ENCODE measurements at places on chromosomes 16 and 17.

DNA sequence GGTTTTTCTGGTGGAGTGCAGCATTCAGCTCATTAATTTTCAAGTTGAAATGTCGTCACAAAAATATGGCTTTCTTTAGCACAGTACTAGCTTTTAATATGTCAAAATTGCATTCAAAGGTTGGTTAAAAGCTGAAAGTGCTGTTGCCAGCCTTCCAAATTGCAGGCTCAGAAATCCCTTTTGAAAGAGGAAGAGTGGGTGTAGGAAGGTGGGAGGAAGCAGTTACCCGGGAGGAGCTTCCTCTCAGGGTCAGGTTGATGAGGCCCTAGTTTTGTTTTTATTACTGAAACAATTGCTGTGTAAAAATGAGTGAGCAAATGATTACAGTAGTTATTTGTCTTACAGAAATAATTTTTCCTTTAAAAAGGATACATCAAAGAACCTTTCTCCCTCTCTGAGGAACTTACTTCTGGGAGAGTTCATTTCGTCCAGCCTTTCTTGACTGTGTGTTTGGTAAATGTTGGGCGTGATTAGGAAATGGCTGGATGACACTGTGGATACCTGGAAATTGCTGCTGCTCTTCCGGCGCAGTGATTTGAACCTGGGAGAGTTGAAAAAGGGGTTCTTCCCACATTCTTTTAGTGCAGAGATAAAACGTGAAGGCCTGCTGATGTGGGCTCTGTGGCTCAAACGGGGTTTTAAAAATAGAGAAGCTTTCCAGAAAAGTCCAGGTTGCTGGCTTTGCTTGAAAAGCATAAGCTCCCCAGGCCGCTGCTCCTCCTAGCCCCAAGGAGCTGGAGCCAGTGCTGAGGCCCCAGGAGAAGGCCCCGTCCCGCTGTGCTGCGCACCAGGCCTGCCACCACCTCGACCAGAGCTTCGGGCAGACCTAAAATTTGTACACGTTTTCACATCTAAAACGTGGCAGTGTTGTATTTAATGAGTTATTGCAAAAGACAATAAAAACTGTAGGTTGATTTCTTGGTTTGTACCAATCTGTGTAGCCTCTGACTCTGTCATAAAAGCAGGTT lies 41.7 kb downstream of the SEC14L1 start:
- DNase-seq, result no peak

DNA sequence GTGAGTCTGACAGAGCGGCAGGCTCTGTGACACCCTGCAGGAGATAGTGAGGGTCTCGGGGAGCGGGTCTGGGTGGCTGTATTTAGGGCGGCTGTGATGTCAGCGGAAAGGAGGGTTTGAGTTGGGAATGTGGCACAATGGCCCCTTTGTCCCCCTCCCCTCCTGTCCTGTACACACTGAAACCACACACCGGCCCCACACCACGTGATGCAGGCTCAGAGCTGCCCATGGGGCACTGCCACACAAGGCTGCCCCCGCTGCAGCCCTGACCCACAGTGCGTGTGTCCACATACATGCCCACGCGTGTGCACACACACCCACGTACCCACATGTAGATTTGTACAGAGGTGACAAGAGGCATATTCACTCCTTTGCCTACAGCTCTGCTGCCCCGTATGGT lies 15.3 kb downstream of the SGCA start:
- DNase-seq, result no peak

DNA sequence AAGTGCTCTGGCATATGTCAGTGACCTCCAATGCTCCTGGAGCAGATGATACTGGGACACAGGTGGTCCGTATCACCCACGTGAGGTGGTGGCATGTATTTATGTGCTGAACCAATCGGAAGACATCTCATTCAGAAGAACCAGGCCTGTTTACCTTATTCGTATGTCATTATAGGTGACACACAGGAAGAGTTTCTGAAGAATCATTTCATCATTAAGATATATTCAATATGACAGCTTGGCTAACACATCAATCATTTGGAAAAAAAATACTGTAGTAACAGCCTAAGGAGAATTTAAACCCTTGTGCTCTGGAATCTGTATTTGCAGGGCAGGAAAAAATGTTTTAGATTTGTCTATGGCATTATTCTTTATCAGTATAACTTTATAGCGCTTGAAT lies 44.6 kb downstream of the RBFOX1 start:
- DNase-seq, result no peak

- DNase-seq, result no peak
Observed at GRCh38 chr16:51237861-51238378, 86.8 kb upstream of the SALL1 start.

DNA sequence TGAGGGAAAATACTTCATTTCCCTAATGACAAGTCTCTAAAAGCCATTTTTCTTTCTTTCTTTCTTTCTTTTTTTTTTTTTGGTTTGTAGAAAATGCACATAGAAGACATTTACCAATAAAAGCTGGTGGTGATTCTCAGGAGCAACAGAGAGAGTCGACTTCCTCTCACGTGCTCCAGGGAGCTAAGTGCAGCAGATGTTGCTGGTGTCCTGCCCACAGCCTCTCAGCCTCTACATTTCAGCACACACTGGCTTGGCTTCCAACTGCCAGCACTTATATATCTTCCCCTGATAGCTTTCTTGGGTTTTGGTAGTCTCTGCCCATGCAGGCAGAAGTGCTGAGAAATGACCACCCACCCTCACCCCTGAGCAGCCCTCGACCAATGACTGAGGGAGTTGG lies 58.4 kb upstream of the MARCHF10 start:
- no peak for DNase-seq

GRCh38 chr17:81118308-81119221 lies 46.7 kb upstream of the PVALEF start:
- no peak for DNase-seq

GRCh38 chr16:82470620-82471152 lies 156.1 kb upstream of the CDH13 start:
- no peak for DNase-seq

GRCh38 chr17:64259922-64260321 lies 3.1 kb downstream of the TEX2 start:
- DNase-seq, result no peak

GRCh38 chr16:55497558-55497957 lies 11.3 kb upstream of the LPCAT2 start:
- no peak for DNase-seq

GRCh38 chr16:63287401-63287800 lies 1251.2 kb upstream of the CDH8 start:
- no peak for DNase-seq

DNA sequence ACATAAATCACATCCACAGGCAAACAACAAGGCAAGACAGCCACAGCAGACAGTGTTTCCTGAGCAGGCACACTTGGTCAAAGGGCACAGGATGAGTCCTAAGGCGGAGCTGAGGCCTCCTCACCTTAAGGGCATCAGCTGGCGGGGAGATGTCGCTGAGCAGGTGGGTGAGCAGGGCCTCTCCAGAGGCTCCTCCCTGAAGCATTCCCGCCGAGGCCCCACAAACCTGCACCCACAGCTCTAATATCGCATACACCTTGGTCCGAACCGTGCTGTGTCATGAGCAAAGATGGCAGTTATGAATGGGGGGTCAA lies 29.3 kb downstream of the PELP1 start:
- no peak for DNase-seq

DNA sequence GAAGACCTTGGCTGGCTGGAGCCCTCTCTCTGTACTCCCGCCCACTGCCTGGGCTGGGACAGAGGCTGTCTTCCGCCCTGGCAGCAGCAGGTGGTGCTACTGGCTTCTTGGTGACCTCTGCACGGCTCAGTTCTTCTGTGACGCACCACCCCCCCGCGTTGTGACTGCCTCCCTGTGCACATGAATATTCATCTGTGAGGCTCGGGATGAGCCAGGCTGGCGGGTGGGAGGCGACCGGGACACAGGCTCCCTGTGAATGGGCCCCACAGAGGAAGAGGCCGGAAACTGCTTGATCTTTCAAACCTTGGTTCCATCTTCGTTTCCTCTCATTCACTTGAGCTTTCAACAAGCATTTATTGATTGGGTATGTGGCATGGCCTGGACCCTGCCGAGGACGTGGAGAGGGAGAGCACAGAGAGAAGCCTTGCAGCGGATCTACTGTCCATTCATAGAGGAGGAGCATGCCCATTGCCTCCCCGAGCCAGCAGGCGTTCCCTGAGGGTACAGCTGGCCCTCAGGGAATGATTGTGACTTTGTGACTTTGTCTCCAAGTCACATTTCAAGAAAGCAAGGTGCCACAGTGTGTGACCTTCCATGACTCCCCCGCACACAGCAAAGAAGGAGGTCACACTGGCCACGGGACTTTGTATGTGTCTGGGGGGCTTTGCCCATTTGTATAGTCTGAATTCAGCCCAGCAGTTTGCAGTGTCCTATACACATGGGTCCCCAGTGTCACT lies 45.0 kb downstream of the B9D1 start:
- peak; percentile 6 for DNase-seq

- no peak for DNase-seq
Observed at GRCh38 chr17:41060052-41060604, at the start of gene KRTAP2-3. KRTAP2-3 (minus strand) TSS chr17:41060114; CDS start chr17:41060050, 64 bp downstream.

- no peak for DNase-seq
Observed at GRCh38 chr16:87474566-87474996, 18.2 kb downstream of the ZCCHC14 start.

GRCh38 chr16:67167588-67167987 lies 2.8 kb upstream of the NOL3 start:
- no peak for DNase-seq

GRCh38 chr16:11475896-11476630 lies 110.7 kb downstream of the LITAF start:
- no peak for DNase-seq

DNA sequence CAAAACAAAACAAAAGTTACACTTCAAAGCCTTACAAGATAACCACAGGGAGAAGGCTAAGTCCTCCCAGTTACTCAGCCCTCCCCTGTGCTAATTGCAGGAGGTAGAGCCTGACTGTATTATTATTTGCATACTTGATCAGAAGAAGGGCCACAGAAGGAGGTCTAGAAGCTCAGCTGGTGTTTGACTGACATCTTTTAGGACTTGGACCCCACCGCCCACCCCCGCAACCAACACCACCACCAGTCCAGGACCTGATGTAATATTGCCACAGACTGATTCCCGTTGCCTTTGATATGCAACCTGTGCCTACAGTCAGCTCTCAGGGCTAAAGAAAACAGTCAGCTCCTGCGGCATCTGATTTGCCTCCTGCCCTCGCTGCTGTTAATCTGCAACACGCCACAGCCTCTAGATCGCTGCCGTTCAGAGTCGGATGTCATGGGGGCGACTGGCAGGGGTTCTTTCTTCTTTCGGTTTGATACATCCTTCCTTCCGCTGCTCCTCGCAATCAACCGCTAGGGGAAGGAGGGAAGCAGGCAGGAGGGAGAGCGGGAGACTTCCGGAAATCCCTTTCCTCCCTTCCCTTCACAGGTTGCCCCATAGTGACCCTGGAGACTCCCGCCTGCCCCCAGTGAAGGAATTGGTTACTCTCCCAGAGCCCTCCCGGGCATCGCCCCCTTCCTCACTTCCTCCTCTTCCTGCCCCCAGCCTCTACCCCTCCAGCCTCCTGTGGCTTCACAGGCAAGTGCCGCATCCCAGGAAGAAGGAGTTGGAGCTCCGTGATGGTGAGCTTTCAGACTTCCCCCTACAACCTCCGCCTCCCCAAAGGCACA lies 90.5 kb upstream of the SOX9 start:
- no peak for DNase-seq

GRCh38 chr16:86222965-86223551 lies 287.3 kb upstream of the FOXF1 start:
- no peak for DNase-seq

DNA sequence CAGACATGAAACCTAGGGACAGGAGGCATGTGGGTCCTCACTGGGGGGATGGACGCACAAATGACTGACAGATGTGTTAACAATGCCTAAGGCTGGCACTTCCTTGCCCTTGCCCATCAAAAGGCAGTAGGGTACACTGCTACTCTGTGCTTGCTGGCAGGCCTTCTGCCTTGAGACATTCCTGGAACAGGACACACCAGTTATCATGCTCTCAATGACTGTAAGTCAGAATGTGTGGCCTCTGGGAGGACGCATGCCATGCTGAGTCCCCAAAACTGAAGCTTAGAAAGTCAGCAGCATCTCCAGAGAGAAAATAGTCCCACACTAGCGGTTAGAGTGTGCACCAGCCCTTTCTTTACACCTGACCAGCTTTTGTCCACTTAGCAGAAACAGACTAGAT lies 16.1 kb upstream of the SREBF1 start:
- no peak for DNase-seq

GRCh38 chr17:48575673-48576478 lies 2.3 kb downstream of the HOXB4 start:
- no peak for DNase-seq

DNA sequence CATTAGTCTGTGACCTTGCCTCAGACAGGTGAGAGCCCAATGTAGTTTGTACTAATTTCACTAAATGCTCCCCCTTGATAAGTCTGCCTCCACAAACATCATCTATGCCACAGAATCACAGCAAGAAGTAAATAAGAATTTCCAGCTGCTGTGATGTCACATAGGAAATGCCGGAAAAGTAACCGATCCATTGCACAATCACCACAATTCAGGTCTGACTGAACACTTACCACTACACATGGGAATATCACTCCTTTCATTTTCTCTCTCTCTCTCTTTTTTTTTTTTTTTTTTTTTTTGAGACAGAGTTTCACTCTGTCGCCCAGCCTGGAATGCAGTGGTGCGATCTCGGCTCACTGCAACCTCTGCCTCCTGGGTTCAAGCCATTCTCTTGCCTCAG lies 79.0 kb upstream of the CDH11 start:
- DNase-seq, result no peak

DNA sequence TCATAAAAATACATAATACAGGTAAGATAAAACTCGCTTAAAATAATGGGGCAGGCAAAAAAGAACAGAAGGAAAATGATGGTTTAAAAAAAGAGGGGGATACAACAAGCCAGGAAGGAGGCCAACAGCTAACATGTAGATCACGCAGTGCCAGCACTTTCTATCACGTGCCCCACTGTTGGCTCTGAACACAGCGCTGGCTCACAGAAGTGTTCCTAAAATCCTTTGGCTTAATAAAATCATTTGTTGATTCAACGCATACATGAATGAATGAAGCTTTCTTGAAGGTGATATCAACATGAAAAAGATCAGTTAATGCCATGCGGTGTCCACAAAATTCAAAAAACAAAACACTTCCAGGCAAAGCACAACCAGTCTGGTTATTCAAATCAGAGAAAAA lies 8.5 kb downstream of the ITGAE start:
- DNase-seq, result no peak
